Vagina (tissue), 2 donors: ENCODE measurements at places on chromosomes 13 and 19. TPM values are rescaled to one million over a fixed set of nuclear protein-coding genes. Genes with fewer than 3 reads are reported as not detected.

The IZUMO2 gene
- total RNA-seq = not detected

The CEACAM8 gene
- not detected for total RNA-seq

The GADD45B gene
- total RNA-seq = 181 TPM

DNA sequence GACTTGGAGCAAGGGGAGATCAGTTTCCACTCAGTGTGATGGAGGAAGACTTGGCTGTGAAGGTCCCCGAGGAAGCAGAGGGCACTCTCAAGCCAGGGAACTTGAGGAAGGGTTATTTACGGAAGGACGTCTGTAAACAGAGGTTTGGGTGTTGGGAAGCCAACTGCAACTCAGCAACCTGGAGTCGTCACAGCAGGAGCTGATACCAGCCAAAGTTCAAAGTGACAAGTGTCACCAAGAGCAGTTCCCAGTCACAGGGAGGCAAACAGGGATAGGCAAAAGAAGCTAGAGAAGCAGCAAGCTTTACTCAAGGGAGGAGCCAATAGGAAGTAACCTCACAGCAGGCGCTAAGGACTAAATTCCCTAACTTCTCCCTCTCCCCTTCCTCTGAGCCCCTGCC is 205.5 kb downstream of the EFNB2 start:
- no peak overlapping the region for H3K27ac ChIP-seq
- no peak overlapping the region for H3K4me3 ChIP-seq
- no peak for DNase-seq
- H3K36me3 ChIP-seq = no peaks in the 10 kb centered on the region
- no peaks in the 10 kb centered on the region for H3K4me1 ChIP-seq
- no peaks in the 10 kb centered on the region for H3K27me3 ChIP-seq

The PRR12 gene
- 15.5 TPM for total RNA-seq

DNA sequence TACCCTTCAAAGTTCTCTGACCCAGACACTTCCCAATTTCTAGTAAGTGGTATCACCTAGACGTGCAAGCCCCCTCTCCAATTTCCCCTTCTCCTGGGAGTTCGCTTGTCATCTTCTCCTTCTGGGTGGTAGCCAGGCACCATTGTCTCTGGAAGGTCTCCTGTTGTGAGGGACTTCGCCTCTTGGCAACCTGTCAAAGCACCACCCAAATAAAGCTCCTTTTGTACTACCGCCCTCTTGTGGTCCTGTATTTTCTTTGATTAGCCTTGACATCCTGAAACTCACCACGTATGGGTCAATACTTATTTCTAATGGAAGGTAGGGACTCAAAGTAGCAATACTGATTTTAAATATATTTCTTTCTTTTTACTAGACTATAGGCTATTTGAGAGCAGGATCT is 8.2 kb downstream of the GPC5 start:
- H3K27ac ChIP-seq = no peak overlapping the region
- DNase-seq = no peak
- no peaks in the 10 kb centered on the region for H3K27me3 ChIP-seq

DNA sequence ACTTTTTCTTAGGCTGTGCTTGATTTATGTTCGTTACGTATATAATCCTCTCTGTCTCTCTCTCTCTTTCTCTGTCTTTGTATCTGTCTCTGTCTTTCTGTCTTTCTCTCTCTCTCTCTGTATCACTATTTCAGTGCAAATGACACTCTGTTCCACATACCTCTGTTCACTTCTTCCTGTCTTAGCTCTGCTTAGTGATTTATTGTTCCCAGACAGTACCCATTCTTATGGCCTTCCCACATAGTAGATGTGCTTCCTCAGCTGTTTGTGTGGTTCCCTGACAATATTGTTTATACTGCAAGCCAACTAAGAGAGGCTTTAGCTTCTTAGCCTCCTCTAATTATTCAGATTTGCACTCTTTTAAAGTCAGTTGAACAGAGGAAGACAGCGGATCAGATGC is 1244.2 kb downstream of the DIAPH3 start:
- no peaks in the 10 kb centered on the region for H3K4me1 ChIP-seq
- H3K4me3 ChIP-seq = no peak overlapping the region
- H3K27ac ChIP-seq = no peak overlapping the region
- H3K27me3 ChIP-seq = no peaks in the 10 kb centered on the region
- H3K36me3 ChIP-seq = no peaks in the 10 kb centered on the region
- DNase-seq = no peak

GRCh38 chr19:23285948-23286347 is 35.8 kb upstream of the ZNF724 start:
- no peak overlapping the region for H3K4me3 ChIP-seq
- no peak for DNase-seq
- no peaks in the 10 kb centered on the region for H3K36me3 ChIP-seq
- no peak overlapping the region for H3K27ac ChIP-seq
- no peaks in the 10 kb centered on the region for H3K4me1 ChIP-seq
- H3K27me3 ChIP-seq = no peaks in the 10 kb centered on the region

GRCh38 chr19:28862238-28862637 is 350.7 kb downstream of the UQCRFS1 start:
- no peak overlapping the region for H3K27ac ChIP-seq
- DNase-seq = no peak
- H3K27me3 ChIP-seq = no peaks in the 10 kb centered on the region
- H3K4me3 ChIP-seq = no peak overlapping the region

The PTPRH gene
- 4.4 TPM for total RNA-seq

The PRKD2 gene
- 49.4 TPM for total RNA-seq

The PDCD2L gene
- 10.8 TPM for total RNA-seq

DNA sequence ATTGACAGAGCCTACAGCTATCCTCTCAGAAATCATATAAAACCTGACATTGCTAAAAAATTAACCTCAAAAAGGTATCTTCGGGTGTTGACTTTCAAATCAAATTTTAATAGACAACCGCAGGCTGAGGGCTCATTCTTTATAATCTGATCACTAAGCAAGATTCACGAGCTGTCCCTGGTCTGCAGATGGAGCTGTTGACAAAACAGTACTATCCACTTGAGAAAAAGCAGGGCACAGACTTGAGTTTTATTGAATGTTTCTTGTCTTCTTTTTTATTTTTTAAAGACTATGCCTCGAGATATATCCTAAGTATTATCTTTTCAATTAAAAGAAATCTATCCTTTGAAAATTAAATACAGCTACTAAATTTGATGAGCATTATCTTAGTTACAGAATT is 540.5 kb downstream of the PCDH9 start:
- H3K27me3 ChIP-seq = no peaks in the 10 kb centered on the region
- no peak overlapping the region for H3K4me3 ChIP-seq
- no peaks in the 10 kb centered on the region for H3K36me3 ChIP-seq
- H3K4me1 ChIP-seq = no peaks in the 10 kb centered on the region

DNA sequence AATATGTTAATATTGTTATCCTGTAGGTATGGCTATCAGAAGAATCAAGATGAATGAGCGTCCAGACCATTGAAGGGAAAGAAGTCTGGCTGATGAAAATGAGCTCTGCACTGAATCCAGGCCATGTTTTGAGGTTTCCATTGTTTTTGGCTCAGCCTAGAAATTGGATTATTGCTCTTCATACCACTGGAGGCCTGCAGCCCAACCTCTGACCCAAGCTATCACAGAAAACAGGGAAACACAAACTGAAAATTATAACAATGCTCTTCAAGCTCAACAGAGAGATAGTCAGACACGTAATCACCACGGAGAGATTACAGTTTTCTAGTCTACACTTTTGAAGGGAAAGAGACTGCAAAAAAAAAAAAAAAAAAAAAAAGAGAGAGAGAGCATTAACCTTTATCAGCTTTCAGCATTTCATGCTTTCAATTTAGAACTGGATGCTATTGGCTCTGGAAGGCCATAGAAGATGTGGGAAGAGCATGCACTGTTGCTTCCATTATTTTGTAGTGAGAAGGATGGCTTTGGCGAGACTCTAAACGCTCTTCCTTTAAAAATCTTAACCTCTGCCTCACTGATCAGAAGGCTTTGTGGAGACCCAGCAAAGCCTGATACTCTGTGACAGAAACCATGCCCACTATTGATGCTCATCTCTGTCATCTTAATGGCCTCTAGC is 10.8 kb downstream of the EDNRB start:
- H3K4me1 ChIP-seq = no peaks in the 10 kb centered on the region
- peak overlapping the region; percentile 13 for H3K27ac ChIP-seq
- H3K4me3 ChIP-seq = no peak overlapping the region
- H3K36me3 ChIP-seq = no peaks in the 10 kb centered on the region
- H3K27me3 ChIP-seq = no peaks in the 10 kb centered on the region
- DNase-seq = no peak

DNA sequence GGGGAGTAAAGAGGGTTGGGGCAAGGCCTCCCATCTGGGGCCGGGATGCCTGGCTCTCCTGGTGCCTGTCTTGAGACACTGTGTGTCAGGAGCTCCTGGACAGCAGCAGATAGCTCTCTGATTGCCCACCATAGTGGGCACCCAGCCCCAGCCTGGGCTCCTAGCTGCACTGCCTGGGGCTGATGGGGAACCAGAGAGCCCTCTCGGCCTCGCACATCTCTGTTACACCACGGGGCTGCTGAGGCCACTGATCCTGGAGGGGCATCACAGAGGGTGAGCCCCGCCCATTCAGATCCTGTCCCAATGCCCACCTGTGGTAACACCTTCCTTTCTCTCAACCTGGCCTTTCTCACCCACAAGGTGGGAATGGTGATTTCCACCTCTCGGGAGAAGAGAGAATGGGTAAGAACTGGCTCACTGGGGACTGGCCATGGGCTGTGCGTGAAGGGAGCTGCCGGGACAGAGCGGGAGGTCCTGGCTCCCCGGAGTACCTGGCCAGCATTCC is 135.9 kb downstream of the URI1 start:
- H3K27me3 ChIP-seq = no peaks in the 10 kb centered on the region
- H3K4me3 ChIP-seq = no peak overlapping the region
- no peak overlapping the region for H3K27ac ChIP-seq
- DNase-seq = no peak
- H3K36me3 ChIP-seq = no peaks in the 10 kb centered on the region
- H3K4me1 ChIP-seq = no peaks in the 10 kb centered on the region

GRCh38 chr19:38333245-38333644 is 2.4 kb upstream of the CATSPERG start:
- no peak overlapping the region for H3K4me3 ChIP-seq
- peaks cover 8% of the 10 kb centered on the region for H3K4me1 ChIP-seq
- no peaks in the 10 kb centered on the region for H3K27me3 ChIP-seq

- H3K4me3 ChIP-seq = peak overlapping the region; percentile 48
- H3K27me3 ChIP-seq = no peaks in the 10 kb centered on the region
- H3K27ac ChIP-seq = no peak overlapping the region
- no peaks in the 10 kb centered on the region for H3K36me3 ChIP-seq
- H3K4me1 ChIP-seq = peaks cover 22% of the 10 kb centered on the region
These were observed 802 bp upstream of the FREM2 start for GRCh38 chr13:38685974-38686576.

The C5AR2 gene
- total RNA-seq = 15.2 TPM

DNA sequence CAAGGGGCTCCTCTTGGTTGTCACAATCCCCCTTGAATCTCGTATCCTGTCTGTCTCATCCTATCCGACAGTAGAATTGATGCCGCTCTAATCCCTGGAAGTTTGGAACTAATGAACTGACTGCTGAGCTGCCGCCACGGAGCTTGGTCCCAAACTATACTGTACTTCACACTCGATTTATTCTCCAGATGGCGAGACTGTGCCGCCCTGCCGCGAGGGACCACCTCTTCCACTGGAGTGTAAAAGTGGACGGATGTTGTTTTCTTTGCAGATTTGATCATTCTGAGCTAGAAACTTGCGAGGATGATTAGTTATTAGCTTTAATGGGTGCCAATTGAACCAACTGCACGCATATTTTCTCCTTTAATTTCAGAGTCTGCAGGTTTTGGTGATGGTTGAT is 117.2 kb downstream of the ZIC5 start:
- no peaks in the 10 kb centered on the region for H3K27me3 ChIP-seq
- no peak overlapping the region for H3K27ac ChIP-seq
- H3K4me3 ChIP-seq = no peak overlapping the region

GRCh38 chr13:67223024-67223423 is 7.1 kb downstream of the PCDH9 start:
- no peaks in the 10 kb centered on the region for H3K36me3 ChIP-seq
- no peaks in the 10 kb centered on the region for H3K27me3 ChIP-seq
- H3K27ac ChIP-seq = no peak overlapping the region
- H3K4me3 ChIP-seq = no peak overlapping the region

- H3K27me3 ChIP-seq = no peaks in the 10 kb centered on the region
- no peaks in the 10 kb centered on the region for H3K36me3 ChIP-seq
- H3K4me1 ChIP-seq = no peaks in the 10 kb centered on the region
These were observed 433.2 kb upstream of the KLHL1 start for GRCh38 chr13:70541451-70541850.

GRCh38 chr19:7636691-7637373 is at the start of gene STXBP2:
Gene STXBP2, plus strand, starts transcription at chr19:7637110. Its CDS starts 40 bp downstream, at chr19:7637150.
- peak within 1 kb of the TSS; percentile 76 for H3K27ac ChIP-seq
- no peaks in the 10 kb centered on the region for H3K36me3 ChIP-seq
- H3K27me3 ChIP-seq = peaks cover 8% of the 10 kb centered on the region
- peak within 1 kb of the TSS; percentile 41 for H3K4me3 ChIP-seq

DNA sequence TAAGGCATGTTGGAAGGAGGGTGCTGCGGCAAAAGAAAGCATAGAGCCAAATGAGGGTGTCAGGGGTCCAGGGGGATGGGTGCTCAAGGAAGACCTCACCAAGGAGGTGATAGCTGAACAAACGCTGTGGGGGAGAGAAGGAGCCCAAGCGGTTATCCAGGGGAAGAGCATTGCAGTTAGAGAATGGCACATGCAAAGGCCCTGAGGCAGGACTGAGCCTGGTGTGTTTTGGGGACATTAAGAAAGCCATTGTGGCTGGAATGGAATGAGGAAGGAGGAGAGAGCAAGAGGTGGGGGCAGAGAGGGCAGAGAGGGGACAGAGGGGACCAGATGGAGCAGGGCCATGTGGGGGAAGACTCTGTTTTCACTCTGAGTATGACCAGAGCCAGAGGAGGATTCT is 6.1 kb upstream of the MYH14 start:
- no peaks in the 10 kb centered on the region for H3K27me3 ChIP-seq
- H3K36me3 ChIP-seq = no peaks in the 10 kb centered on the region
- H3K27ac ChIP-seq = no peak overlapping the region
- no peak for DNase-seq
- H3K4me1 ChIP-seq = peaks cover 11% of the 10 kb centered on the region

The VSIG10L gene
- 20.1 TPM for total RNA-seq

GRCh38 chr19:15971224-15971780 is 22.5 kb downstream of the OR10H4 start:
- H3K27ac ChIP-seq = no peak overlapping the region
- no peak for DNase-seq
- no peaks in the 10 kb centered on the region for H3K36me3 ChIP-seq
- no peak overlapping the region for H3K4me3 ChIP-seq

- DNase-seq = no peak
- no peaks in the 10 kb centered on the region for H3K4me1 ChIP-seq
- H3K27me3 ChIP-seq = no peaks in the 10 kb centered on the region
- peaks cover 18% of the 10 kb centered on the region for H3K36me3 ChIP-seq
These were observed 11.7 kb downstream of the ZNF613 start for GRCh38 chr19:51938936-51939335.
